Activated CD8-positive, alpha-beta memory T cell treated with anti-CD3 and anti-CD28 coated beads, Interleukin-2, amount 50 U/mL, for 4 hours (primary cell): ENCODE measurements at places on chromosomes 3 and 15.

GRCh38 chr3:150038830-150039229 is 68.1 kb upstream of the PFN2 start:
- no peak for DNase-seq

DNA sequence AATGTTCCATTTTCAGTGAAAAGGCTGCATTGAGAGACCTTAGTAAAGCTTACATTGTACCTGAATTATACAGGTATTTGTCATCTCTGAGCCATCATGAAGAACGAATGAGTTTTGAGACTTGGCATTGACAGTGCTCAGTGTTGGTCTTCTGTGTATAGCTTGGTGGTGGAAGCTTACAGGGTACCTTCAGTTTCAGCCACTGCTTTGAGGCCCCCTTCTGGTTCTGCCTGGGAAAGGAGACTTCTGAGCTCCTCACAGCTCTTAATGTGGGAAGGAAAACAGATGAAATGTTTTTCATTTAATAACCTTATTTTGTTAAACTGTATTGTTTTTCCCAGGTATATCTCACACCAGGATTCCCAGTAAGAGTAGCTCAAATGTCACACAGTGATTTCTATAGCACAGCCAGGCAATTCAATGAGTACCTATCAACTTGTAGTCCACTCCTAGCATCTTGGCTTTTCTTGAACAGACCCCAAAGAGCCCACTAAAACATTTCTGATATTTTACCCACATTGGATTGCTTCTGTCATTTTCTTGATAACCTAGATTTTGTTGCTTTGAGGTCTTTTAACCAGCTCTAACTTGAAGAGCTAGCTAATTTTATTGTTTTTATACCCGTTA is 5.6 kb downstream of the SERPINI1 start:
- DNase-seq, result peak; percentile 33

- no peak for DNase-seq
These were observed 40.1 kb upstream of the RASGRF1 start for GRCh38 chr15:79130535-79131130.

DNA sequence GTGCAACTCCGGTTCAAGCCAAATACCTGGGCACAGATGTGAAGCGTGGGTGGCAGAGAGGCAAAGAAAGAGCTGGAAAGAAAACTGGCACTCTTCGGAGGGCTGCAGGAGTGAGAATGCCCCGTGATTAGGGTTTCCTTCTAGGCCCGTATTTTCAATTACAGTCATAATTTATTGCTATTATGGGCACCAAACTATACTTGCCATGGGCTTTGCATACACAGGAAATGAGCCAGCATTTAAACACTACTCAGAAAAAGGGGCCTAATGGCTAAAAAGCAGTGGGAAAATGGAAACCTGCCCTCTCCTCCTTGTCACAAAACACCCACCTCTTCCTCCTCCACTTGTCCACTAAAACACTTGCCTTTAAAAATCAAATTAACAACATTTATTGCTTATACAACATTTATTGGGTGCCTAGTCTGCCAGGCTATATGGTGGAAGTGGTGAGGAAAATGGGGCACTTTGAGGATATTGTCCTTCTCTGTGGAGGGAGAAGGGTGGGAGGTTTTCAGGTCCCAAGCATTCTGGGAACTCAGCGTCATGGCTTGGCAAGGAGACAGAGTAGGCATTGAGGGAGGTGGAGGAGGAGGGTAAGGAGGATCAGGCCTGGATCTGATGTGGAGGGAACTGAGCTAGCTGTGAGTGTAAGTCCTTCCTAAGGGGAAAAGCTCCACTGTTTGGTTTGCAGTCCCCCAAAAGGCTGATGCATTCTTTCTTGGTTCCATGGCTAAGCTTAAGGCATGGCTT is 160.9 kb downstream of the SLCO3A1 start:
- no peak for DNase-seq

GRCh38 chr15:69576948-69577351 is 124.3 kb downstream of the RPLP1 start:
- no peak for DNase-seq

- DNase-seq, result no peak
These were observed 49.6 kb downstream of the SHQ1 start for GRCh38 chr3:72798552-72799195.

GRCh38 chr15:29815000-29815710 is 7.1 kb downstream of the TJP1 start:
- DNase-seq, result no peak
